IMR-90 (cell line): ENCODE measurements at places on chromosomes 4 and X.

DNA sequence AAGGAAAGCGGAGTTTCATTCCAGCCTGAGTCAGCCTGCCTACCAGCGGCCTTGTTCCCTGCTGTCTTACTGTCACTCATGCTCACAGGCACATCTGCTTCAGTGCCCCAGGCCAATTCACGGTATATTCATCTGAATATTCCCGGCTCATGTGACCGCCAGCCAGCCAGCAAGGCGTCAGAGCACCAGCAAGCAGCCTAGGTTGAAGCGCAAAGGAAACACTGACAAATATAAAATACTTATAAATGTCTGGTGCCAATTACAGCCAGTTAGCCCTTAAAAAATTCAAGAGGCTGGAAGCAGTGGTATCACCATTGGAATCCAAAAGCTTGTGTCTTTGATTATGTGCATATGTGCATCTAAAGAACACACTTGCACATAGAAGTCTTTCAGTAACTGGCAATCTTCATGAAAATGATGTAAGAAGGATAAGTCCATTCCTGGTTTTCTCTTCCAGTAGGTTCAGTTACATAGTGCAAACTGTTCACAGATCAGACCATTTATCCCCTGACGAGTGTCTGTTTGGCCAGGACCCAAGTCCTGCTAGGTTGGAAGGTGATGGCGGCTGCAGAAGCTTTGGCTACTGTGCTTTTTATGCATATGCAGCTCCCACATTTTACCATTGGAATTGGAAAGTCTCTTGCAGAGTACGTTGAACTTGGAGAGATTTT is 61.3 kb downstream of the LUZP4 start:
- H3K27ac ChIP-seq, result no peak overlapping the region
- no peak for DNase-seq
- H3K4me3 ChIP-seq, result no peak overlapping the region
- H3K4me1 ChIP-seq, result no peaks in the 10 kb centered on the region; the same call in 1 of the 2 replicates
- no peaks in the 10 kb centered on the region for H3K36me3 ChIP-seq
- H3K27me3 ChIP-seq, result peaks cover 4% of the 10 kb centered on the region

GRCh38 chrX:43573441-43574015 is 82.6 kb upstream of the MAOA start:
- H3K27ac ChIP-seq, result no peak overlapping the region
- no peak for DNase-seq
- H3K27me3 ChIP-seq, result no peaks in the 10 kb centered on the region
- H3K4me3 ChIP-seq, result no peak overlapping the region
- H3K36me3 ChIP-seq, result no peaks in the 10 kb centered on the region
- H3K4me1 ChIP-seq, result no peaks in the 10 kb centered on the region

GRCh38 chrX:19760345-19760744 is 127.1 kb downstream of the SH3KBP1 start:
- H3K4me1 ChIP-seq, result no peaks in the 10 kb centered on the region; the same call in 1 of the 2 replicates
- DNase-seq, result no peak
- H3K4me3 ChIP-seq, result no peak overlapping the region

DNA sequence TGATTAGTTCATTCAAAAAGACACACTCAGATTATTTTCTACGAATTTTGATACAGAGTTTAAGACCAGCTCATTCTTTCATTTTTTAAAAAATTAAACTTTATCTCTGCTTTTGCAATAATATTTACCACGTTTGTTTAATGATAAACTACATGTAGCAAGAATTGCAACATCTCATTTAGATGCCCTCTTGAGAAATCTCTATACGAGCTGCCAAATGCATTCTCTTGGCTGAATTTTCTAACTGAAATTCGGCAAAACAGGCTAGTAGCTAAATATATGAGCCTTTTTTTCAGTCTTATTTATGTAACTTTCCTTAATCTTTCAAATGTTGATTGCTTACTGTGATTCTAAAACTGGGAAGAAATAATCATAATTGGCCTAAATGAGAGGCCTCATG is 2.1 kb upstream of the GC start:
- H3K36me3 ChIP-seq, result no peaks in the 10 kb centered on the region
- no peak for DNase-seq
- H3K27ac ChIP-seq, result no peak overlapping the region
- no peaks in the 10 kb centered on the region for H3K27me3 ChIP-seq
